Amygdala (tissue), 56 donors: ENCODE measurements at places on chromosomes 11 and 22.

- no peak for DNase-seq
These were observed 208.8 kb downstream of the DCDC1 start for GRCh38 chr11:31160504-31161422.

DNA sequence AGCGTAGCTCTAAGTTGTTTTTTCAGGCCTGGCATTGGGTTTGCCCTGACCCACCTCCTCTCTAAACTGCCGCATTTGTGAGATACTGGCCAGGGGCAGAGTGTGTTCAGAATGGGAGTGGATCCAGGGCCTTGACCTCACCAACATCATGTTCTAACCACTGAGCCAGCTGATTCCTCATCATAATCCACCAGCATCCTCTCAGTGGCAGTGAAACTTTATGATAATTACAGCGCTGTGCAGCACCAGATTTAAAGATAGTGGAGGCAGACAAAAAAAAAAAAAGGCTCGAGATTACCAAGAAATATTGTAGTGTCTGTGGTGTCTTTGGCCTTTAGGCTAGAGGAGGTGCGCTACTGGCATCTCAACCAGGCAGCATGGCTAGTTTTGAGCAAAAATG, 53.0 kb downstream of the KREMEN1 start:
- no peak for DNase-seq

- no peak for DNase-seq
These were observed 78.4 kb upstream of the TP53I11 start for GRCh38 chr11:45028911-45029682.

GRCh38 chr11:12777208-12777874, 103.1 kb downstream of the TEAD1 start:
- DNase-seq, result no peak

- no peak for DNase-seq
These were observed 6.9 kb downstream of the RBM4B start for GRCh38 chr11:66670816-66671215.

GRCh38 chr11:94501522-94501921, 7.7 kb downstream of the ANKRD49 start:
- no peak for DNase-seq

DNA sequence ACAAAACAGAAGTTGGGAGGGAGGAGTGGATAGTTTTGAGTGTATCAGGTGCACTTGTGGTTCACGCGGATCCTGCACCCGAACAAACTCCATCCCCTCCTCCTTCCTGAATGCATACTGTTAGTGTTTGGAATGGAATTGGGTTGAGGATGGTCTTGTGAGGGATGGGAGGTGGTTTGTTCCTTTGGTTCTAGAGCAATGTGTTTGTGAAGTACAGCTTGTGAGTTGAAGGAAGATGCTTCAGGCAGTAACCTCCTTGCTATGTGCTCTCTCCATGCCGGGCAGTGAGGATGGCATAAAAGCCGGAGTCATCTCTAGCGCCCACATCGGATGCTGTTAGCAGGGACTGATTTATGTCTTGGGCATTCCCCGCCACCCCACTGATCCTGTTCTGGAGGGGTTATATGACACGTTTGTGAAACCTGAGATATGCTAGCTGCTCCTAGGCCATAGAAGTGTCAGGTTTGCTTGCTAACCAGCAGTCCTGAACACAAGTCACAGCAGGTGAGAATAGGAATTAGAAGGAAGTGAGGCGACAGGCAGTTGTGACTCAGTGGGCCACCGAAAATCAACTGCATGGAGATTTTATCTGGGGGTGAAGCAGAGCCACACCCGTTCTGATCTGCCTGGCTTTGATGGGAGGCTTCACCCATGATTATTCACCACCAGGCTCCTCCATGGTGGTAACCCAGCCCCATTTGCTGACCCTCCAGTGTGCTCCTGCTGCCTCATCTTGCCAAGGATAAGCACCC, 2.2 kb downstream of the BCR start:
- no peak for DNase-seq

DNA sequence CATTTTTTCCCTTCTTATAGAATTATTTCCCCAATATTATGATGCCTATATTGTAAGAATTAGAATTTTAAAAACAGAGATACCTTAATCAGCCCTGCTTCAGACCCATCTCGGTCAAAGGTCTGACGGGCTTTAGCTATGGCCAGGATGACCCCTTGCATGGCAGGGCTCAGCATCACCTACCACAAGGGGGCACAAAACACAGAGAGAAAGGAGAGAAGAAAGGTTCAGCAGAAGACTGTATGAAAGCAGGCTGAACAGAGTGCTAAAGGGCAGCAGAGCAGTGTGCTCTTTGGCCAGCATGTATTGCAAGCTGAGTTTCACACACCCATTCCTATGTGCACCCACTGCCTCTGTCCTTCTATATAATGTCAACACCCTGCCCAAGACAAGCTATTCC, 26.8 kb downstream of the CLDN25 start:
- no peak for DNase-seq

GRCh38 chr22:37220543-37220981, 8.3 kb upstream of the SSTR3 start:
- no peak for DNase-seq

DNA sequence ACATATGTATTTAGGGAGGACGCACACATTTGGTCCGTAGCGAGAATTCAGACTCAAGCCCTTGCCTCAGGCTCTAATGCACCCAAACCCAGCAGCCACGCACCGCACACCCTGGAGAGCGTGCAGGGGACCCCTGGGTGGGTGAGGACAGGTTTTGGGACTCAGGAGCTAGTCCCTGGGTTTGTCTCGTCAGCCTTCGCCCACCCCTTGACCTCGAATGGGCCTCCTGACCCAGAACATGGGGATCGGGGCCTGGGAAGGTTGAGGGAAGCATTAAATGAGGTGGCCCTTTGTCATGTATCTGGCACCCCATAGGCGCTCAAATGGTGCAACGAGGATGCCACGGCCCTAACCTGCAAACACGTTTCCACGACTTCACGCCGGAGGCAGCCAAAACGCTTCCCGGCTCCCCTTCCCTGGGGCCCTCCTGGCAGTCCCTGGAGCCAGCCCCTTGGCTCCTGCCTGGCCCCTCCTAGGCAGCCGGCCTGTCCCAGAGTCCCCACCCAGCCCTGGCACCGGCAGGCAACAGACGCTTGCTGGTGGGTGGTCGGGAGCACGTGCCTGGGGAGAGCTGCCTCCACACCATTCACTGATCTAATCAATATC, 5.5 kb upstream of the LINC01488 start:
- no peak for DNase-seq
